ENCODE measurements at places on chromosomes 12 and 14.

DNA sequence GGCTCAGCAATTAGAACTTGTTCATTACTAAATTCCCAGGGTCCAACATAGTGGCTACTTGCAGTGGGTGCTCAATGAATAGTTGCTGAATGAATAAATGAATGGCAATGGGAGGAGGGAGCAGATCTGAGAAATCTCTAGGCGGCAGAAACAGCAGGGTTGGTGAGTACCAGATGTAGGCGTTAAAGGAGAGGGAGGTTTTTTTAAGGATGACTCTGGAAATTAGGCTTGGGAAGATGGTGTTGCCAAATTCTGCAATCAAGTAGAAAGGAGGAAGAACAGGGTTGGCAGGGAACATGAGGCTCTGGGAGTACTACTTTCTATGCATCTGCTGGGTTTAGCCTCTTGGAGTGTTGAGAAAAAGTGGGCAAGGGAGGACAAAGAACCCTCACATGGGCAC lies 207.1 kb downstream of the APAF1 start:
- DNase-seq: no peak

GRCh38 chr14:58944343-58944967 lies 244.0 kb upstream of the DAAM1 start:
- DNase-seq: no peak

DNA sequence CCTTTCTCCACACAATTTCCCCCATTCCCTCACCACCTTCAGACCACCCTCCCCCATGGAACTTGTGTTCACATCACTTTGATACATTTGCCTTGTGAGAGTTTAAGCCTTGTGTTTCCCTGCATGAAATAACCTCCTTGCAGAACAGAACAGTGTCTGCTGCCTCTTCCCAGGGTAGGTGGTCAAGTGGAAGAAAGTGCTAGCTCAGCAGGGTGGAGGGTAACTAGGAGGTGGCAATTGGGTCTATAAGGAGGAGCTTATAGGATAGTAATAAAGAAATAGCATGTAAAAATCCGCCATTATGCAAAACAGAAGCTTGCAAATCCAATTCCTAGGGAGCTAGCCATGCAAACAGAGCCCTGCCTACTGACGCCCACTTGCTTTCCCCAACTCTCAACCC lies 13.9 kb upstream of the KRT8 start:
- DNase-seq: no peak

GRCh38 chr12:53244337-53244736 lies 12.3 kb upstream of the RARG start:
- DNase-seq: no peak

- DNase-seq: no peak
Measured at GRCh38 chr12:45980540-45980939, 9.8 kb downstream of the SCAF11 start.
